ENCODE measurements at places on chromosomes 12 and 14. TPM values are rescaled to one million over a fixed set of nuclear protein-coding genes. Genes with fewer than 3 reads are reported as not detected.

The RNASE7 gene
- total RNA-seq = 1.2 TPM

DNA sequence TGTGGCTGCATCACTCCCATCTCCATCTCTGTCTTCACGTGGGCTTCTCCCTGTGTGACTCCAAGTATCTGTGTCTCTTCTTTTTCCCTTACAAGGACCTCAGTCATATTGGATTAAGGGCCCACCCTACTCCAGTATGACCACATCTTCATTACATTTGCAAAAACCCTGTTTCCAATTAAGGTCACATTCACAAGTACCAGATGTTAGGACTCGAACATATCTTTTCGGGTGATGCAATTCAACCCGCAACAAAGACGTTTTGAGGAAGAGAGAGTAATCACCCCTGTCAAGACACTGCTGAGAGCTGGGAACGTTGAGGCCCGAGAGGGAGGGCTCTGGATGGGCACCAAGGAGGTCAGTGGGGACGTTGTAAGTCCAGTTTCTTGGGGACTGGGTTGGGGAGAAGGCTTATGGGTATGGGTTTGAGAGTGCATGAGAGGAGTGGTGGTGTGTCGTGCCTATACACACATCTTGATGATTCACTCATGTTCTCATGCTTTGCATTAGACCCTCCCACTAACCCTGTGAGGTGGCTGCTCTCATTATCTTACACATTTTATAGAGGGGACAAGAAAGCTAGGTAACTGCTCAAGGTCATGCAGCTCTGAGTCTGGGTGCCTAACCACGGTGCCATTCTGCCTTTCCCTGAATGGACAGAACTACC is 12.1 kb upstream of the IFI27 start:
- DNase-seq = no peak

The VSX2 gene
- total RNA-seq = not detected

- peak; percentile 65 for DNase-seq
Measured at GRCh38 chr14:53979113-53979681, 22.6 kb upstream of the BMP4 start.

DNA sequence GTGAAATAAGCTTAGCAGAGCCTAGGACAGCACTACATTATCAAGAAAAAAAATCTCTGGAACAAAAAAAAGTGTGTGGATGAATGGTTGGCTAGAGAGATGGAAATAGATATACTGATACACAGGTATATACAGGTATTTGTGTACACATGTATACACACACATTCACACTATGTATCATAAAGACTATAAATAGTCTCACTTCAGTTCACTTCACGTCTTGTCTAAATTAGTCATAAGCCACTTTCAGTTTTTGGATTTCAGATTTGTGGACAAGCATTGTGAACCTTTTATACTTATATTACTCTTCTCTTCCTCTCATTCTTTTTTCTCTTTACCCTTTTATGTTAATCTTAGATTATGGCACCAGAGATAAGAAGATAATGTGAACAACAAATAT is 41.8 kb upstream of the SLC6A15 start:
- DNase-seq = no peak

The GPR84 gene
- not detected for total RNA-seq

GRCh38 chr12:106133136-106134087 is 5.3 kb downstream of the NUAK1 start:
- no peak for DNase-seq

- no peak for DNase-seq
Measured at GRCh38 chr12:50564237-50564947, 59.6 kb downstream of the DIP2B start.

DNA sequence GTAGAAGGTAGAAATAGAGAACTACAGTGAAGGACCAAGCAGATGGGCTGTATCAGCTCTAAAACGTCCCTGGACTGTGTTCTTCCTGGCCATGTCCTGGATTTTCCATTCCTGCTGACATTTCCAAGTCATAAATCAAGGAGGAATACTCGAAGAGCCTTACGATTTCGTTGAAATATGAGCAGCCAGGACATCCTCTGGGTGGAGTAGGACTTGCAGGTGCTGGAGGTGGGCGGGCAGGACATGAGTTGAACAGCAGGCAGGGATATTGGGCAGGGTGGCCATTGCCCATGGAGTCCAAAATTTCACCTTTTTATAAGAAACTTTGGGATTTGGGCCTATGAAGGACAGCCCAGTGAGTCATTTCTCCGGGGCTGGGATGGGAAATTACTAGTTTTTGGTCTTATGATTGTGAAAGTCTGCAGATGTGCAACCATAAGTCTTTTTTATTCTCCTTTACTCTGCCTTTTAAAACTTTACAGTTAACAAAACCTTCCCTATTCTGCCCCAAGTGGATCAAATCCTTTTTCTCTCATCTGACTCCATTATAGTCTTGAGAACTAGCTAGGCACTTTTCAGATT is 88.8 kb downstream of the TMX1 start:
- DNase-seq = peak; percentile 66

GRCh38 chr14:105059925-105060565 is 5.2 kb downstream of the GPR132 start:
- no peak for DNase-seq

- DNase-seq = no peak
Measured at GRCh38 chr14:106652494-106652893, 1126.1 kb downstream of the TMEM121 start.

The TAS2R19 gene
- 17.1 TPM for total RNA-seq

DNA sequence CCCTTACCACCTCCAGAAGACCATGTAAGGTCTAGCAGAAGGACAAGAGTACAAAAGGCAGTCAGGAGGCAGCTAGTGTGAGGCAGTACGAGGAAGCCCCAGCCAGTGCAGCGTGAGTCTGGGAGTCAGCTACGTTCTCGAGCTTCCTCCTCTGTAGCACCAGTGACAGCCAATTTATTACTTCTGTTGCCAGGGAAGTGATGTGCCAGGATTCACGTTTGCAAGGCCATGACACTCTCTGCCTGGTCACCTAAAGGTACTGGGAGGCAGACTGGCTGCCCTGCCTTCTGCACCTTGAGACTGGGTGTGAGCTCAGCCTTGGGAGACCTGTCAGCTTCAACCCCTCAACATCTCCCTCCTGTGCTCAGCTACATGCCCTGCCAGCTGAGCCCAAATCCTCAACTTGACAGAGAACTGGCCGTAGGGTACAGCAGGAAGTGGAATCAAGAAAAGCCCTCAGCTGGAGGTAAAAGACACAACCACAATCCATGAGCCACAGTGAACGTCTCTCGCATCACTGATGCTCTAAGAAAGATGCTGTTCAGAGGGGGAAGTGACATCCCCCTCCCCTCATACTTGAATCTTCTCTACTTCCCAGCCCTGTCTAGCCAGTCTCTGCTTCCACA is 182.5 kb upstream of the RGS6 start:
- DNase-seq = no peak

DNA sequence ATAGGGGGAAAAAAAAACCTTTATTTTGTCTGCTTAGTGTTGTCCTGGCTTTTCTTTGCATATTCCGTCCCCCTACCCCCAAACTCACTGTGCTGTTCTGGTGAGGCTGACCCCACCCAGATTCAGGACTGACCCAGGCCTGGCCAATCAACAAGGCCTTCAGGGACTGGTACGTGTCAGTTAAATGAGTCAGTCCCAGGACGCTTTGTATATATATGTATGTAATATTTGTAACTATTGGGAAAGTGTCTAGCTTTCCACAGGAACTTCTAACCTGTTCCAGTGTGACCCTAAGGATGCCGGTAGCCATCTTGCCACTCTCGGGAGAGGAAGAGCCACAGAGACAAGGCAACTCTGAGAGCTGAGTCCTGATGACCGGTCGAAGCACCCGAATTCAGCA is 107.4 kb downstream of the VCPKMT start:
- DNase-seq = no peak

DNA sequence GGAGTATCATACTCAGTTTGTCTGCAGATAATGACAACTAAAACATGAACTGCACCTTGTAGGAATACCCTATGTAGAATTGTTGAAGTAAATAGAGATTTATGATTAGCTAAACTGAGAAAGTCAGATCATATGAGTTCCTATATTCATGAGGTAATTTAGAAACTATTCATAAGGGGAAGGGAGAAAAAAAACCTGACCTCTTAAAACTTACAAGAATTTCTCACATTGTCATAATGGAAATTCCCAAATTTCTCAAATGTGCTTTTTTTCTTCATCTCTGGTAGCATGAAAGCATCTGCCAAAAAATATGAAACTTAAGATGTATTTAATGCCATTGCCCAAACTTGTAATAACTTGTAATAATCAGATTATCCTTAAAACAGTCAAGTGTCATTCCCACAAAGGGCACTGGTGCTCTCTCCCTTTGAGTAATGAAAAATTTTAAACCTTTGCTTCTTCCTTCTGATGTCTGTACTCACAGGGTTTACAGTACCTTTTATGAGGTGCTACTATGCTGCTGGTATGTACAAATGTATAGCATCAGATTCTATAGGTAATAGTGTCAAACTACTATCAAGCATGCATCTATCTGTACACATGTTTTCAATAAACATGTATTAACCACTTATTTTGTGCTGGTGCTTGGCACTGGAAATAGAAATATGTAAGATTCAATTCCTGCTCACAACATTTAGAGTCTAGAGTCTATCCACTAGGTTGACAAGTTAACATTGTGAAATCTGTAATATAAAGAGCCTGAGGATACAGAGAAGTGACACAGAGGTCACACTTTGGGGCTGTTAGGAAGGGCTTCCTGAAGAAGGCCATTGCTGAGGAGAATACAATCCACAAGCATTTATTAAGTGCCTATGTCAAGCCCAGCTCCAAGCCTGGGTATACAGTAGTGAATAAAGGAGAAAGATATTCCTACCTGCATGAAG is 17.4 kb upstream of the DRAM1 start:
- DNase-seq = no peak

- peak; percentile 82 for DNase-seq
Measured at GRCh38 chr14:23438101-23438971, 2.9 kb upstream of the MYH7 start.

- peak; percentile 22 for DNase-seq
Measured at GRCh38 chr14:54739514-54739913, 163.1 kb downstream of the GCH1 start.

The NPFF gene
- not detected for total RNA-seq

DNA sequence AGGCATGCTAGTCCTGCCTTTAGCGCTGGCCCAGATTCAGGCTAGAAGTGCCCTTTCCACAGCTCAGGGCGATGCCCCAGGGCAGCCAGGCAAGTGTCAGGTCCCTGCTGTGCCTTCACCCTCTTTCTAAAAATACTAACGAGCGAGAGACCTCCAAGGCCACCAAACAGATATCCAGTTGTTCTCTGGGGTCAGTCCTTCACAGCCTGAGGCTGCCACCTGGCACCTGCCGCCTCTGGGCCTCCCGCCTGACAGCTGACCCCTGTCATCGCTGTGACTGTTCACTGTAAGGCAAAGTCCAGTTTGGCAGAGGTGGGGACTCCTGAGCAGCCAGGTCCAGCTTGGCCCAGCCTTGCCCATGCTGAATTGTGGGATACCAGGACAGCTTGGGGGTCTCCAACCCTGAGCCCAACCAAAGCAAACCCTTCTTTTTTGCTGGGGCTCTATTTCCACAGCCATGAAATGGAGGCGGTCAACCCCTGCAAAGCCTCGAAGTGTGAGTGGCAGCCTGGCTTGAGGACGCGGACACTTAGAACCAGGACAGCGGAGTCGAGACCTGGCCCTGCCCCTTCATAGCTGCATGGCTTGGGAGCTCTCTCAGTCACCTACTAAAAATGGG is 79.9 kb downstream of the NINJ2 start:
- DNase-seq = no peak

The NEUROD4 gene
- not detected for total RNA-seq

- DNase-seq = peak; percentile 62
Measured at GRCh38 chr12:109944561-109945359, 44.7 kb downstream of the TCHP start.

DNA sequence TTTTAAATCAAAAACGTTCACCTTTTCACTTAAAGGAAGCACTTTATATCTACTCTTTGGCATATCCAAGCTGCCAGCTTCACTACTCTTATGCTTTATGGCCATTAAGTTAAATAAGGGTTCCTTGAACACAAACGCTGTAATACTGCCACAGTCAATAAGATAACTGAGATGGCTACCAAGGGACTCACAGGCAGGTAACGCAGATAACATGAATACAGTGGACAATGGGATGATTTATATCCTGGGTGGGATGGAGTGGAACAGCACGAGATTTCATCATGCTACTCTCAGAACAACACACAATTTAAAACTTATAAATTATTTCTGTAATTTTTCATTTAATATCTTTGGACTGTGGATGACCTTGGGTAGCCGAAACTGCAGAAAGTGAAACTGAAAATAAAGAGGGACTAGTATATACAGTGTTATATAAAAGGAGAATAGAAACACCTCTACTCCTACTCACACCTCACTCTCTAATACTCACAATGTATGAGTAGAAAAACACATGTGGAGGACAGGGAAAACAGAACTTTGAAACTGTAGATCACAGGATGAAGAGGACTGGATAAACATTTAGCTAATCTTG is 367.3 kb downstream of the C12orf50 start:
- no peak for DNase-seq

- no peak for DNase-seq
Measured at GRCh38 chr14:62213516-62213915, 451.3 kb downstream of the SNAPC1 start.

The CLECL1 gene
- 0.41 TPM for total RNA-seq

The CLEC9A gene
- 0.82 TPM for total RNA-seq

The DEPDC4 gene
- total RNA-seq = 0.82 TPM

The MYF6 gene
- 164 TPM for total RNA-seq

The ERBB3 gene
- 147 TPM for total RNA-seq

DNA sequence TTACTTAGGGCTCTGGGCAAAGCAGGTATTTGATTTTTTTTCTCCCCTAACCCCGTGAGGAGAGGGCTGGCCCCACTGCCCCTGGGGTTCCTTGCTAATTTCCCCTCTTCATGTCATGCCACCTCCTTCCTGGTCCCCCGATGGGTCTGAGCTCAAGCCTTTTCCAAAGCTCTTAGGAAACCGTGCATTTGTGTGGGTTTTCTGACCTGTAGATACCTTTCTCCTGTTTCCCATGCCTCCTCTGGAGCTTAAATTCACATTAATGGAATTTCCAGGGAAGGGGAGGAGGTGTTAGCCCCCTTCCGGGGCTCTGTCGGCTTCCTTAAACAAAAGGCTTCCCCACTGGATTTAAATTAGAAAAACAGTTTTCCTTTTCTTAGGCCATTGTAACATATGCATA is 12.6 kb downstream of the SFSWAP start:
- no peak for DNase-seq

DNA sequence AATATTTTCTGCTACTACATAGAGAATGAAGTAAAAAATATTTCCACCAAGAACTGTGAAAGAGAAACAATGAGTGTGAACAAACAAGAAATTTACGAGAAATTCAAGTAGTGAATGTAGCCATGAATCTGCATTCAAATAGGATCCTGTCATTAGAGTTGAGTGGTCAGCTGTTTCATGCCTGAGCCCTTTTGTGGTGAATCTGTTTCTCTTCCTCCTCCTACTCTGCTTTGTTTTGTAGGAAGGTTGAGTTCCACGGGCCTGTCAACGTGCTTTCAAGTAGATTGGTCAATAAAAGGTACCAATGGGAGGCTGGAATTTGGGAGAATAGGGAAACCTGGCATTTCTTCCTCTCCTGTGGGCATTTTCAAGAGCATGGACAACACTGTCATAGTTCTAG is 1749.6 kb upstream of the FLRT2 start:
- no peak for DNase-seq

All from tongue (tissue), 3 donors.